ENCODE measurements at places on chromosomes 16 and 17. TPM values are rescaled to one million over a fixed set of nuclear protein-coding genes. Genes with fewer than 3 reads are reported as not detected.

The NSMCE1 gene
- 57.7 TPM for total RNA-seq

The CAVIN1 gene
- total RNA-seq = 430 TPM

The ABI3 gene
- not detected for total RNA-seq

The TBC1D3K gene
- total RNA-seq = not detected

The CACNG5 gene
- total RNA-seq = not detected

The SHISA6 gene
- total RNA-seq = not detected

The FOXJ1 gene
- total RNA-seq = 0.76 TPM

The PROCA1 gene
- 0.94 TPM for total RNA-seq

The CLEC10A gene
- not detected for total RNA-seq

The UTS2R gene
- total RNA-seq = not detected

The MYADML2 gene
- not detected for total RNA-seq

The HP gene
- not detected for total RNA-seq

The HSF4 gene
- total RNA-seq = 13.3 TPM

The NDUFAF8 gene
- 221 TPM for total RNA-seq

The CHST6 gene
- total RNA-seq = 0.14 TPM

The KRT28 gene
- not detected for total RNA-seq

The SLC35G6 gene
- total RNA-seq = not detected

The CCL14 gene
- not detected for total RNA-seq

The RETREG3 gene
- 26.9 TPM for total RNA-seq

The IGFALS gene
- total RNA-seq = 0.21 TPM

The PDILT gene
- not detected for total RNA-seq

The RDM1 gene
- total RNA-seq = 2.4 TPM

The TBC1D3C gene
- total RNA-seq = not detected

The GJD3 gene
- 1.4 TPM for total RNA-seq

The CCL3 gene
- not detected for total RNA-seq

The SENP3 gene
- 88.8 TPM for total RNA-seq

The ZNF597 gene
- 0.99 TPM for total RNA-seq

The EIF5A gene
- 1,618 TPM for total RNA-seq

The PPM1E gene
- total RNA-seq = 0.07 TPM

The PIK3R5 gene
- 0.09 TPM for total RNA-seq

The ST6GALNAC2 gene
- total RNA-seq = 0.58 TPM

The SULT1A2 gene
- 0.12 TPM for total RNA-seq

The CBX2 gene
- 16.3 TPM for total RNA-seq

The TNFRSF12A gene
- total RNA-seq = 617 TPM

The CTRB1 gene
- not detected for total RNA-seq

The PHB1 gene
- total RNA-seq = 332 TPM

The C16orf92 gene
- not detected for total RNA-seq

The PRSS8 gene
- 1.4 TPM for total RNA-seq

The DNAH3 gene
- 0.11 TPM for total RNA-seq

The SPATA22 gene
- total RNA-seq = not detected

The NGFR gene
- total RNA-seq = 0.86 TPM

The NME4 gene
- 418 TPM for total RNA-seq

The ZNF785 gene
- not detected for total RNA-seq

The GAS2L2 gene
- total RNA-seq = 0.07 TPM

The AANAT gene
- total RNA-seq = 0.35 TPM

The GPR139 gene
- not detected for total RNA-seq

The SGCA gene
- total RNA-seq = 2.9 TPM

The VPS9D1 gene
- total RNA-seq = 3.7 TPM

The CDH11 gene
- total RNA-seq = 0.43 TPM

The HEXIM1 gene
- 44.6 TPM for total RNA-seq

The BRICD5 gene
- 4.9 TPM for total RNA-seq

The LLGL2 gene
- 35.0 TPM for total RNA-seq

The MAF gene
- total RNA-seq = 0.34 TPM
